ENCODE measurements at places on chromosomes 3 and 15. TPM values are rescaled to one million over a fixed set of nuclear protein-coding genes. Genes with fewer than 3 reads are reported as not detected.

DNA sequence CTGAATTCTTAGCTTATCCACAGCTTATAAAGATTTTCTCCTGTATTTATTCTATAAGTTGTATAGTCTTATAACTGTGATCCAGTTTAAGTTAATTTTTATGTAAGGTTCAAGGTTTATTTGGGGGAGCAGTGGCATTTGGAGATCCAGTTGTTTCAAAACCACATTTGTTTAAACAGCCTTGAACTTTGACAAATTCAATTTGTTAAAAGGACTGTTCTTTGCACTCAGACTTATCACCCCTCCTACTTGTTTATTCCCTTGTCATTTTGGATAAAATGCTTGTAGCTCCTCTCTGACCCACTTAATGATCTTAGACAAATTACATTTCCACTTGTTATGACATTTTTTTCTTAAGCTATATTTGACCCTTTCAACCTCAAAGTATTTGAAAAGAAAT, 327.8 kb downstream of the DOCK3 start:
- DNase-seq: no peak

- DNase-seq: no peak
Measured at GRCh38 chr3:13626396-13626795, 77.5 kb downstream of the FBLN2 start.

GRCh38 chr3:35484929-35485530, 154.3 kb upstream of the ARPP21 start:
- no peak for DNase-seq

GOLGA6B gene
- not detected for total RNA-seq

DNA sequence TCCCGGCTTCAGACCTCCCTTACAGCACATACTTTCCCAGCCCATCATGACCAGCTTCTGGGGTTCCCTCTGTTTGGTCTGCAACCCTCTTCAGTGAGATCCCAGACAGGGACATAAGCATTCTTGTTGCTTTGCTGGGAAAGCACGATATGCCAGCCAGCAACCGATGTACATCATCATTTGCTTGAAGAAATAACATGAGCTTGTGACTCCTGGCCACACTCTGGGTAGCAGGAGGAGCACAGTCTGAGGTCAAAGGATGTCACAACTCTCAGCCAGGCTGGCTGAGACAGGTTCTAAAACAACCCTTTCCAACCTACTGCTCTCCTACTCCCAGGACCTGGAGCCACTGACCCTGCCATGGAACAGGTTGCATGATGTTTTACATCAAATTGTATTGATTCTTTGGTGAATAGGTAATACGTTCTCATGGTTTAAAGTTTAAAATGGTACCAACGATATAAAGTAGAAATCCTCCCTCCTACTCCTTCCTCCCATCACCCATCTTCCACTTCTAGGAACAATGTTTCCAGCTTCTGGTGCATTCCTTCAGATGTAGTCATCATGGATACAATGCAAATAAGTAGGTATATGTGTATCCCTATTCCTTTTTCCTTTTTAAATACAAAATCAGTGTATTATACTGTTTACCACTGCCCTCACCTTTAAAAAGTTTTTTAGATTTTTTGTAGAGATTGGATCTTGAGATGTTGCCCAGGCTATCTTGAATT, 190.3 kb downstream of the OPA1 start:
- no peak for DNase-seq

GOLGA8O gene
- not detected for total RNA-seq

GRCh38 chr15:90594301-90594738, 64.6 kb downstream of the CRTC3 start:
- no peak for DNase-seq
